OCI-LY7 (cell line): ENCODE measurements at places on chromosomes 6 and 20.

DNA sequence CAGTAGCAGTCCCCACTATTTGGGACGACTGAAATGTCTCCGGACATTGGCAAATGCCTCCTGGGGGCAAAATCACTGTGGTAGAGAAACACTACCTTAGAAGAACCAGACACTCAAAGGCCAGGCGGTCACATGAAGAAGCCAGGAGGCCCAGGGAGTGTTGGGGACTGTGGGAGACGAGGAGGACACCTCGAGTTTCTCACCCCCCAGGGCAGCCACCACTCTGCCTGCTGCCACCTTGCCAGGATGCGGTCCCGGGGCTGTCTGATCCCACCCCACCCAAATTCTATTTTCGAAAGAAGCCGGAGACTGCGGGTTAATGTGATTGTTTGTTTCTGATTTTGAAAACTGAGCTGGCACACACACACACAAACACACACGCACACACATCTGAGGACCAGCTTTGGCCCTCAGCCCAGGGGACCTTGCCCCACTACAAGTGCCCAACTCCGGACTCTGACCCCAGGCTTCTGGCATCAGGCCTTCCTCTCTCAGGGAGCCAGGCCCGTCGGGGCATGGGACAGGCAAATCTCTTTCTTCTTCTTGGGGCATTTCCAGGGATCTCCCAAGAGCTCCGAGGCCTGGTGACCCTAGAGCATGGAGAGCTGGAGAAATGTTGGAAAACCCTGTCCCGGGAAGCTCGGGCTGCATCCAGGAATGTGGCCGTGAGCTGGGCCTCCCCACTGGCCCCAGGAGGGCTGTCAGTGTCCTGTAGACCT is 187.5 kb upstream of the PMEPA1 start:
- DNase-seq, result no peak

- DNase-seq, result no peak
Measured at GRCh38 chr6:131685266-131685780, 15.9 kb downstream of the OR2A4 start.

DNA sequence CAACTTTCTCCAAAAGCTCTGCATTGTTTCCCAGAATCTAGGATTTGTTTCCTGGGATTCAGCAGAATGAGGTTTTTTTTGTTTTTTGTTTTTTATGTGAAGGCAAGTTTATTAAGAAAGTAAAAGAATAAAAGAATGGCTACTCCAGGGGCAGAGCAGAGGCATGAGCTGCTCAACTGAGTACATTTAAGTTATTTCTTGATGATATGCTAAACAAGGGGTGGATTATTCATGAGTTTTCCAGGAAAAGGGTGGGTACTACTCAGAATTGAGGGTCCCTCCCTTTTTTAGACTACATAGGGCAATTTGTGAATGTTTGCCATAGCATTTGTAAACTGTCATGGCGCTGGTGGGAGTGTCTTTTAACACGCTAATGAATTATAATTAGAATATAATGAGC is 292.5 kb upstream of the SGK1 start:
- no peak for DNase-seq

DNA sequence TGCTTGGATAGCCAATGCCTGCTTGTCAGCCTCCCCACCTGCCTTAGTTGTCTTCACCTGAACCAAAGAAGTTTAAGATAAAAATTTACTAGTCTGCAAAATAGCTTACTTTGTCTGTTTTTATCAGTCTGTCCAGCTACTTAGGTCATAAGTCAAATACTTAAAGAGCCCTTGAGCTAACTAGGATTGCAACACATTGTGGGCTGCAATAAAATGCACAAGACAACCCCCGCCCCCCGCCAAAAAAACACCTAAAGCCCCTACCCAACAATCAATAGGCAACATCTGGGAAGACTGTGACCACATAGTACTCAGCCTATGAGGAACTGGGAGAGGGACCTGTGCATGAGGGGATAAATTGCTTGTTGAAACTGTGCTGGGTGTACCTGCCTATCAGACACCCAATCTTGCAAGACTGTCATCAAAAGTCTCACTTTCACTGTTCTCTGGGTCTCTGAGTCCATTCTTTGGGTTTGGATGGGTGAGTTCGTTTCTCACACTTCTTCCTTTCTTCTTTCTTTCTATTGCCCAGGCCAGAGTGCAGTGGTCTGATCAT is 27.3 kb upstream of the ABCC10 start:
- DNase-seq, result no peak

DNA sequence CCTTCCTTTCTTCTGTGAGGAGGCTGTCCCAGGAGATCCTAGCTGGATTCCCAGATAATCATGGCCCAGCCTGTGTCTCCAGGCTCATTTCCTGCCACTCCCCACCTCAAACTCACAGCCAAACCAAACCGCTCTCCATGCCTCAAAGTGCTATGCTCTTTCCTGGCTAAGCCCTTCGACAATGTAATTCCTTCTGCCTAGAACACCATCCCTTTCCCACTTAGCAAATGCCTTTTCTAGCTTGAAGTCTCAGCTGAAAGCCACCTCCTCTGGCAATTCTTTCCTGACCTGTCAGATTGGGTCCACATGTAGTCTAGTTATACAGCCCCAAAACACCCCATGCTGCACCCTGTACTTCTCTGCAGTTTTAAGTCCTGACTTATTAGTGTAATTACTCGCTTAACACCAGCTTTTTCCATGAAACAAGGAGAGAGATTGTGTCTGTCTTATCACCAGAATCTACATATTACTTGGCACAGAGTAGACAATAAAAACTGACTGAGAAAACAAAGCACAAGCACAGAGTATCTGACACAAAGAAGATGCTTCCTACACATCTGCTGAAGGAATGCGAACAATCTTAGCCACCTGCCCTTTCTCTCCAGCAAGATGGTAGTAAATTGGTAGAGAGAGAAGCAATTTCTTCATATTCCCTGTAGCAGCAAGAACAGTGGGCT is 5.4 kb downstream of the TRIM26 start:
- DNase-seq, result no peak
